Stimulated activated CD8-positive, alpha-beta memory T cell treated with anti-CD3 and anti-CD28 coated beads, Interleukin-7, amount 100 ng/mL, for 1 hour (primary cell): ENCODE measurements at places on chromosomes 12 and 14.

DNA sequence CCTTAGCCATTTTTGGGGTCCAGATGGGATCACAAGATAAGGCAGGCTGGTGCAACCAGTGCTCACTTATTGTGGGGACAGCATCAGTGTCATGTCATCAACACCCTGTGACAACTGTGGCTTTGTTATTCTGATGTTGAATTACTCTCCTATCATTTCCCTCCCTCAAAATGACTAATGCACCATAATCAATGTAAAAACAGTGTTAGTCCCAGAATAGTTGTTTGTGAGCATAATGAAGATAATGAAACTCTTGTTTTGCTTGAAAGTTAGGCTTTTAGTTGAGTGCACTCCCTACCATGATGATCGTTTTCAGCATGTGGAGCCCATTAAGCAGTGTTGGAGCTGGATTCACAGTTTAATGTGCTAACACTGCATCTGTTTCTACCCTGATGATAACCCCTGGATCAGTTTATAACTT, 151.4 kb downstream of the TMTC2 start:
- DNase-seq, result no peak

GRCh38 chr12:54723379-54724256, 75.5 kb upstream of the DCD start:
- DNase-seq, result no peak

- DNase-seq, result no peak
These were observed 12.9 kb upstream of the MCRS1 start for GRCh38 chr12:49580572-49581535.

DNA sequence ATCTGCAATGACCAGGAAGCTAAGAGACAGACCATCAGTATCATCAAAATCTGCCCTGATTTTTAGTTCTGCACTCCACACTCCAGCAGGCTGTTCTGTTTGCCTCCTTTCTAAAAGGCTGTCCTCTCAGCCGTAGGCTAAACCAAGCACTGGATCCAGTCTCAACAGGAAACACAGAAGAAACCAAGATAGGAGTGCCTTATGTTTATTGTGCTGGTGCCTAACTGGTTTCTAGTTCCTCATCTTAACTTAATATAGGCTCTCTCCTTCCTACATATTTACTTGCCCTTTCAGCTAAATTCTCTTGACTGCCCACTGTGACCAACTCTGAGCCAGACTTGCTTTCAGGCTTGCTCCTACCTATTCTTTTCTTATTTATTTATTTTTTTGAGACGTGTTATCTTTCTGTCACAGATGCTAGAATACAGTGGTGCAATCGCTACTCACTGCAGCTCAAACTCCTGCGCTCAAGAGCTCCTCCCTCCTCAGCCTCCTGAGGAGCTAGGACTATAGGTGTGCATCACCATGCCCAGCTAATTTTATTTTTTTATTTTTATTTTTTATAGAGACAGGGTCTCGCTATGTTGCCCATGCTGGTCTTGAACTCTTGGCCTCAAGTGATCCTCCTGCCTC, 30.8 kb downstream of the GALNT4 start:
- DNase-seq, result no peak

DNA sequence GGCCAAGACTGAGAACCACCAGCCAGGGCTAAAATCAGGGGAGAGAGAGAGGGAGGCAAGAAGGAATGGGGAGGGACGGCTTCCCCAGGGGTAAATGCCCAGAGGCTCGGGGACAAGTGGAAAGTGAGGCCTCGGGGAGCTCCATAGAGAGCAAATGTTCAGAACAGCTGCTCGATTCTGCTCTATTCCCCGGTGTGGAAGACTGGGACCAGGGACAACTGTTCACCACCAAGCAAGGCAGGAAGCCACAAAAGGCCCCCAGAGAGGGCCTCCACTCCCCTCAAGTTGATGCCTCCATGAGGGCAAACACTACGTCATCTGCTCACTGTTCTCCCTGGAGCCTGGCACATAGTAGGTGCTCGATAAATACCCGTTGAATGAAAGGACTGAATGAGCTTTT, 53.5 kb downstream of the IRF2BPL start:
- DNase-seq, result no peak

- DNase-seq, result no peak
These were observed 8.8 kb downstream of the USP15 start for GRCh38 chr12:62268956-62269355.

DNA sequence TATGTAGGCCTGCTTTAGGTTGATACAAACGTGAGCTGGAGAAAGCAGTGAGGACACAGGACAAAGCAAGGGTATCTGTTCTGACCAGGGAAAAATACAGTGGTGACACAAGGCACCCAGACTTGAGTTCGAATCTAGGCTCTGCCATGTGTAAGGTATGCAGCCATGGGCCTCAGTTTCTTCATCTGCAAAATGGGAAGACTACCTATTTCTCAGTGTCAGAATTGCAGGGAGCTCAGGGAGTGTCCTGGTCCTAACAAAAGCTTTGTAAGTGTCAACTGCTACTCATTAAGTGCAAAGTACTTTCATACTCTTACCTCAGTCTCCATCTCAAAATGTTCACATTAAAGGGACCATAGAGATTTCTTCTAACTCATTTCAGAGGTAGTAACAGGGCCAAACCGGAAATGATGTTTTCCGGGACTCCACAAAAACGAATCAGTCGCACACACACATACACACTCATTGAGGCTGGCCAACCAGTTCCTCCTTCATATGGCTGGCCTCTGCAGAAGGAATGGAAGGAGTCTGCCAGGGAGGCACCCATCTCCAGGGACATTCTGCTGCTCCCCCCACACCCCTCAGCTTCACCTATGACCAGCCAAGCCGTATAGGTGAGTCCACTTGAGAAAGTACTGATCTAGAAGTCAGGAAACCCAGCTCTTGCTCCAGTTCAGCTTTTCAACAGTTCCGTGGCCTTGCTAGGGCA, 7.8 kb downstream of the CTDSP2 start:
- DNase-seq, result no peak
